ENCODE measurements at places on chromosomes 3 and 15. TPM values are rescaled to one million over a fixed set of nuclear protein-coding genes. Genes with fewer than 3 reads are reported as not detected.

The TIMP4 gene
- total RNA-seq: 3.6 TPM

The C3orf22 gene
- total RNA-seq: not detected

The HTR3E gene
- not detected for total RNA-seq

The ILDR1 gene
- total RNA-seq: under 0.01 TPM

The PKM gene
- total RNA-seq: 452 TPM

The MAP6D1 gene
- total RNA-seq: 0.58 TPM

The VGLL3 gene
- total RNA-seq: 14.7 TPM

The SCAP gene
- total RNA-seq: 44.9 TPM

The PROK2 gene
- not detected for total RNA-seq

The PLEKHO2 gene
- total RNA-seq: 9.0 TPM

The C3orf20 gene
- not detected for total RNA-seq

The TUBGCP4 gene
- 15.2 TPM for total RNA-seq

The STARD5 gene
- 157 TPM for total RNA-seq

The BFSP2 gene
- total RNA-seq: not detected

The IGF1R gene
- 40.3 TPM for total RNA-seq

The WWTR1 gene
- total RNA-seq: 61.3 TPM

The CD47 gene
- 154 TPM for total RNA-seq

The TBC1D21 gene
- total RNA-seq: not detected

The CSPG4 gene
- 44.6 TPM for total RNA-seq

The TM6SF1 gene
- total RNA-seq: 2.4 TPM

The FETUB gene
- total RNA-seq: not detected

The IQCH gene
- 0.29 TPM for total RNA-seq

The PLSCR5 gene
- not detected for total RNA-seq

The SLC51A gene
- total RNA-seq: not detected

The EXD1 gene
- total RNA-seq: not detected

The NT5DC2 gene
- total RNA-seq: 19.5 TPM

The TLR9 gene
- not detected for total RNA-seq

The ATP13A4 gene
- total RNA-seq: 12.3 TPM

The CLDN18 gene
- 931 TPM for total RNA-seq

The SPSB4 gene
- not detected for total RNA-seq

The LTF gene
- 22.4 TPM for total RNA-seq

The CLN6 gene
- 6.4 TPM for total RNA-seq

The RHO gene
- not detected for total RNA-seq

The SAXO2 gene
- total RNA-seq: 0.14 TPM

The IQGAP1 gene
- 222 TPM for total RNA-seq

The MAP1A gene
- total RNA-seq: 7.6 TPM

The CDCP1 gene
- total RNA-seq: 17.5 TPM

The SPINT1 gene
- total RNA-seq: 163 TPM

The PIERCE2 gene
- total RNA-seq: 2.8 TPM

The SH2D7 gene
- total RNA-seq: not detected

The ZNF80 gene
- not detected for total RNA-seq

The CD80 gene
- 0.55 TPM for total RNA-seq

The CLCN2 gene
- 5.8 TPM for total RNA-seq

The SORD gene
- 43.3 TPM for total RNA-seq

The WDR72 gene
- not detected for total RNA-seq
